ENCODE measurements at places on chromosomes 13 and 19.

- peak; percentile 44 for DNase-seq
These were observed 438 bp downstream of the PRKCSH start for GRCh38 chr19:11435833-11436313.

GRCh38 chr19:39377373-39378362 is 13.2 kb downstream of the PAF1 start:
- DNase-seq: no peak

- DNase-seq: no peak
These were observed 82.4 kb upstream of the STARD13 start for GRCh38 chr13:33367926-33368325.

- DNase-seq: no peak
These were observed 144.0 kb upstream of the OBI1 start for GRCh38 chr13:78802912-78803311.

DNA sequence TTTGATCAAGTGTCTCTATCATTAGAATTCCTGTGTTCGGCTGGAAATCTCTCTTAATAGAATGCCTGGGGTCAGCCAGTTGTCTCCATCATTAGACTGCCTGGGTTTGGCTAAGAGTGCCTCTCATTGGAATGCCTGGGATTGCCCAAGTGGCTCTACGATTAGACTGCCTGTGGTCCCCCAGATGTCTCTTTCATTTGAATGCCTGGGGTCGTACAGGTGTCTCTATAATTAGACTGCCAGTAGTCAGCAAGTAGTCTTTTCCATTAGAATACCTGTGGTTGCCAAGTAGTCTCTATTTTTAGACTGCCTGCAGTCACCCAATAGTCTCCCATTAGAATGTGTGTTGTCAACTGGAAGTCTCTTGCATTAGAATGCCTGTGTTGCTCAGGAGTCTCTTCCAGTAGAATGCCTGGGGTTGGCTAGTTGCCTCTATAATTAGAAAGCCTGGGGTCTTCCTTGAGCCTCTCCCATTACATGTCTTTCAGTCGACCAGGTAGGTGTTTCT is 1523.2 kb downstream of the UQCRFS1 start:
- DNase-seq: no peak

DNA sequence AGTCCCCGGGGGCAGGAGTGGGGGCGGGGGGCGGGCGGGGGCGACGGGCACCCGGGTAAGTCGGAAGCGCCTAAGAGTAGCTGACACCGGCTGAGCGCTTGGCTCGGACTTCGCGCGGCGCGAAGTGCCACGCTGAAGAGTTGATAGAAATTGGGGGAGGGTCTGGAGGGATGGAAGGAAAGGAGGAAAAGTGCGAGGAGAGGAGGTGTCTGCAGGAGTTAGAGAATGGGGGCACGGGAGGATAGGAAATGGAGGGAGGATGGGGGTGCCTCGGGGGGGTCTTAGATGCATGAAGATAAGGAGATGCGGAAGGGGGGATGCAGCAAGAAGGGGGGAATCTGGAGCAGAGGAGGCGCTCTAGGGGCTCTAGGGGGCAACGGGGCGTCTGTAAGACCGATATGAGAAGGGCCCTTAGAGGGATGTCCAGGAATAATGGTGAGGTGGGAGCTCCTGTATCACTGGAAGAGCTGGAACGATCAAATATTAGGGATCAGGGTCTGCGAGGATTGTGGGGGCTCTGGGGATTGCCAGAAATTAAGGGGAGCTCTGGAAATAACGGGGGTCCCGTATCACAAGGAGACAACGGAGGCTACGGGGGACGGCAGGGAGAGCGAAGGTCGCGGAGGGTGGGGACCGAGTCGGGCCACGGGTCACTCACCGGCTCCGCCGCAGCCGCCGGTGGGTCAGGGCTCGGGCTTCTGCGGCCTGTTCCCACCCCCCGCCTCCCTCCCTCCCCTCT is at the start of gene MYPOP:
Gene MYPOP, minus strand, starts transcription at position 702 of the 739 bp plus-strand sequence. CDS start 840 bp downstream, outside the sequence.
- no peak for DNase-seq

DNA sequence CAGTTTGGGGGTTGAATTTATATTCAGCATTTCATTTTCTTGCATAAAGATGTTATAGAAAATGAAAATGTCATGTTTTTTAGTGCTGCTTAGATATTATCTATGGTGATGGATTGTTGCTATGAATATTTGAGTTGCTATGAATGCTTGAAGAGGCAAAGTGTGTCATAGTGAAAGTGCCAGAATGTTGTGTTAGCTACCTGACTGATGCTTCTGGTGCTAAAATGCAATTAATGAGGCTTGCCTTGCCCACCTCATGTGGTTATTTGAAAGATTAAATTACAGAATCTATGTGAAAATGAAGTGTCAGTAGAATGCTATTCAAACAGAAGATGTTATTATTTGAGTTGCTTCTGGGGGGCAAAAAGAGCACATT is 62.7 kb upstream of the MYCBP2 start:
- DNase-seq: no peak

DNA sequence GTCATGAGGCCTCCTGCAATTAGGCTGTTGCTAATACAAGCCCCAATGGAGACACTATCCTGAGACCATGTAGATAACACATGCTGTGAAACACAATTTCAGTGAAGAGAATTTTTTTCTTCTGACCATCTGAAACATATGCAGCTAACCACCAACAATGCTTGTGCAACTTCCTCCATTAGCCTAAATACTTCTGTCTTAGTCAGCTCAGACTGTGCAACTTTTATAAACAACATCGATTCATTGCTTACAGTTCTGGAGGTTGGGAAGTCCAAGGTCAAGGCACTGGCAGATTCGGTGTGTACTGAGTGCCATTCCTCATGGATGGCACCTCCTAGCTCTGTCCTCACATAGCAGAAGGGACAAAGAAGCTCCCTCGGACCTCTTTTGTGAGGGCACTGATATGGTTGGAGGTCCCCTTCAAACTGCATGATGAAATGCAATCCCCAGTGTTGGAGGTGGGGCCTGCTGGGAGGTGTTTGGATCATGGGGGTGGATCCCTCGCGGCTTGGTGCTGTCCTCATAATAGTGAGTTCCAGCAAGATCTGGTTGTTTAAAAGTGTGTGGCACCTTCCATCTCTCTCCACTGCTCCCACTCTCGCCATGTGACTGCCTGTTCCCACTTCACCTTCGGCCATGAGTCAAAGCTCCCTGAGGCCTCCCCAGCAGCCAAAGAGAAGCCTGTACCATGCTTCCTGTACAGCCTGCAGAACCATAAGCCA is 27.7 kb downstream of the STK24 start:
- DNase-seq: peak; percentile 94

Data from EH (cell line).